ENCODE measurements at places on chromosomes 4 and X.

DNA sequence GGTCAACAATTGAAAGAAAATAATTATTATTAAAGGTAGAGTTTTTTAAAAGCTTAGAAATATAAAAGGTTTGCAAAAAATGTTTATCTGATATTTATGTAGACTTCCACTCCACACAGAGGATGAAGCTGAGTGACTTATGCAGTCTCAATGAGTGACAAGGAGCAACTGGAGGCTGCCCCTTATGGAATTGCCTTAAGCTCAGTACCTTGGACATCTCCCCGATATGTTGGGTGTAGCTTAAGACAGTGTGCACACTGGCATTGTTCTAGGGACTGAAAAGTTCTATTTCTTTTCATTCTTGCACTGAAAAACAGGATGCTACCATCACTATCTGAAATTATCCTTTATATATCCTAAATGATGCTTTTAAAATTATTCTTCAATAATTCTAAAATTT is 292.1 kb downstream of the PRDM5 start:
- no peak for DNase-seq

GRCh38 chr4:83516042-83516772 is 19.7 kb upstream of the GPAT3 start:
- DNase-seq, result peak; percentile 28

DNA sequence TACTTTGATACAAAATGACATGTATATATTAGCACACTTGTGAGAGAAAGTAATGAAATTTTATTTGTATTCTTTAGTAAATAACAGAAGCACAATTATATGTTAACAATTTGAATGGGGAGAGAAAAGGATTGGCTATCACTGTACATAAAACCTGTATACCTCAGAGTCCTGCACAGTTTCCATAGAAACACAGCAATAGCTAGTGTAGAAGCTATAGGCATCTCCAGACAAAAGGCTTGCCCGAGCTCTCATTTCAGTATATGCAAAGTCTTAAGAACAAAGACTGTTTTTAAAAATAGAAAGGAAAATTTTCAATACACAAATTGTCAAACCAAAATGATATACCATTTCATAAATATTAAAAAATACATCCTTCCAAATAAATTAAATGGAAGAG is 38.5 kb downstream of the GPM6A start:
- no peak for DNase-seq

- DNase-seq, result no peak
Measured at GRCh38 chr4:172826346-172826745, 342.3 kb upstream of the GALNT7 start.

- no peak for DNase-seq
Measured at GRCh38 chr4:153451911-153452657, 14.1 kb upstream of the TMEM131L start.

GRCh38 chrX:30253257-30253656 is 6.3 kb downstream of the MAGEB1 start:
- DNase-seq, result no peak

GRCh38 chr4:17688011-17688441 is 73.6 kb downstream of the MED28 start:
- DNase-seq, result no peak

DNA sequence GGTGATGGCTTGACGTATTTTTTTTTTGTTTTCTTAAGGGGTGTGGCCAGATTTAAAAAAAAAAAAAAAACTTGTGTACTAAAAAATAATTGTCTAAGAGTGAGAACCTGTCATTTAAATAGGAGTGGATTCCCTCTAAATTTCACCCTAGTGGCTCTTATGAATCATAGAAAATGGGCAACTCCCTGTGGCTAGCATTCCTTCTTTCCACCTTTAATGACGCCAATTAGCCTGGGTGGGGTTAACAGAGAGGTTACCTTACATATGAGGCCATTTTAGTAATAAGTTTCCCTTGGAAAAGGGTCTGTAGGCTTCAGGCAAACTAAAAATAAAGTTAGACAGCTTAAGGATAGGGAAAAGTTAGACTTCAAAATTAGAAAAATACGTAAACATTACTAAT is 223.5 kb upstream of the FAM241A start:
- no peak for DNase-seq

GRCh38 chrX:19990151-19990555 is 708 bp downstream of the BCLAF3 start:
- DNase-seq, result no peak

Data from non-pigmented ciliary epithelial cell (primary cell).